Naive B cell (primary cell): ENCODE measurements at places on chromosomes 16 and 17. TPM values are rescaled to one million over a fixed set of nuclear protein-coding genes. Genes with fewer than 3 reads are reported as not detected.

GRCh38 chr17:7867881-7868329, 10.1 kb downstream of the CYB5D1 start:
- peak overlapping the region; percentile 44 for H3K27ac ChIP-seq
- peaks cover 9% of the 10 kb centered on the region for H3K4me1 ChIP-seq
- H3K27me3 ChIP-seq, result no peaks in the 10 kb centered on the region
- no peak for DNase-seq
- no peaks in the 10 kb centered on the region for H3K36me3 ChIP-seq
- H3K4me3 ChIP-seq, result no peak overlapping the region

DNA sequence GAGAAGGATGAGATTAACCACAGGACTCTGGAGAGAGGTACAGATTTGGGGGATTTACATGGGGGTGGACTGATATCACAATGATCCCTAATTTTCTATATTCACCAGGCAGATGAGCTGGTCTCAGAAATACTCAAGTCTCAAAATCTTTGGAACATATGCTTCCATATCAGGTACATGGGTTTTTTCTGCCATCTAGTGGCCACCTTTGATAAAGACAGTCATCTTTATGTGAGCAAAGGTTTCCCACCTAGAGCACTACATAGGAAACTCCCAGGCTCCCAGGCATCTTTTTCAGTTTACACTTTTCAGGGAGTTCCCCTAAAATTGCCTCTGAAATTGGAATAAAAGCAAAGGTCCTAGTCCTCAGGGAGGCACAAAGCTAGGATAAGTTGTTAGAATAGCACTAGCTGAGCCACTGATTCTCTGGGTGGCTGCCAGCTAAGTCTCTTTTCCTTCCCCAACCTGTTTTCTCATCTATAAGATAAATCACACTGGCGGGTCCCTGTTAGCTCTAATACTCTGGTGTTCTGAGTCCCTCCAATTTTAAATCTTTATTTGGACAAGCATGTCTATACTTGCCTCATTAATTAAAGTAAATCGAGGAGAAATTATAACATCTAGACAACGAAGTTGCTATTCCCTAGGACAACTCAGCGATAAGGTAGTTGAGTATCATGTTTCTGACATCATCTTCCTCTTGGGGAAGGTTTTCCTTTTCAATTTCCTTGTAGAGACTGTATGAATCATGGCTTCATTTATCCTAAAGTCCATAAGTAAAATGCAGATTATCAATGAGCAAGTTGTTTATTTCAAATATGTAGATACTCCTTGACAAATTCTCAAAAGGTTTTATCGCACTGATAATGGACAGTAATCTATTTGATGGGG, 19.0 kb upstream of the MON1B start:
- H3K4me1 ChIP-seq, result no peaks in the 10 kb centered on the region
- no peak overlapping the region for H3K4me3 ChIP-seq
- no peak overlapping the region for H3K27ac ChIP-seq
- no peaks in the 10 kb centered on the region for H3K36me3 ChIP-seq

DNA sequence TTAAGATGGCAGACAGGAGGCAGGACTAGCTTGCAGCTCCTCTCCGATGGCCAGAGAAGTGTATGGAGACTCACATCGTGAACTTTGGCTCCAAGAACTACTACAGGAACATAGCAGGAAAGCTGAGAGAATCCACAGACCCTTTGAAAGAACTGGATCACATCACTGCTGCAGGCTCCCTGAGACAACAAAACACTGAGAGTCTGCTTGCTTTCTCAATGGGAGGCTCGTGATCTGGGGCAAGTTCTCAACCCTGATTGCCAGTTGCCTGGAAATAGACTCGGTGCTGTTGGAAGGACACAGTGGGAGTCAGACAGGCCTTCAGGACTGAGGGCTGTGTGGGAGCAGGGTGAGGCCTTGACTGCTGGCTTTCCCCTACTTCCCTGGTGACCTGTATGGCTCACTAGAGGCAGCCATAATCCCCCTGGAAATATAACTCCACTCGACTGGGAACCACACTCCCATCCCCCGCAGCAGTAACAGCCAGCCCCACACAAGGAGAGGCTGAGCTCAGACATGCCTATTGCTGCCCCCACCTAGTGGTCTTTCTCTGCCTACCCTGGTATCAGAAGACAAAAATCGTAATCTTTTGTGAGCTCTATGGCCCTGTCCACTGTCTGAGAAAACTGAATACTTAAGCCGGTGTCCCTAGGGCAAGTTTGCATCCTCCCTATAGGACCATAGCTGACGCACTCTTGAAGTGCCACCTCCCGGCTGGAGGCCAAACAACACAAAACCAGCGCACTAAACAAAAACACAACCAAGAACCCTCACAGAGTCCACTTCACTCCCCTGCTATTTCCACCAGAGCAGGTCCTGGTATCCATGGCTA, 238.4 kb downstream of the CEP112 start:
- H3K27ac ChIP-seq, result no peak overlapping the region
- H3K27me3 ChIP-seq, result peaks cover 4% of the 10 kb centered on the region
- no peak overlapping the region for H3K4me3 ChIP-seq
- no peaks in the 10 kb centered on the region for H3K36me3 ChIP-seq

Gene PRM2
- not detected for polyA plus RNA-seq

DNA sequence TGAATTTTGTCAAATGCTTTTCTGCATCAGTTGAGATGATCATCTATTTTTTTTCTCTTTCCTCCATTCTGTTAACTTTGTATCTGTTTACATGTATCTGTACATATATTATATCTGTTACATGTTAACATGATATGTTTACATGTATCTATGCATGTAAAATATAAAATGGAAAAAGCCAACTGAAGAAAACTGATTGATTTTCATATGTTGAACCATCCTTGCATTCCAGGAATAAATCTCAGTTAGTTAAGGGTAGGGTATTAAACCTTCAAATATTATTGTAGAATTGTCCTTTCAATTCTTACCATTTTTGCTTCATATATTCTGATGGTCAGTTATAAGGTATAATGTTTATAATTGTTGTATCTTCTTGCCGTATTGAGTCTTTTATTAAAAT, 336.1 kb downstream of the ZFHX3 start:
- no peak overlapping the region for H3K27ac ChIP-seq
- no peak overlapping the region for H3K4me3 ChIP-seq
- H3K27me3 ChIP-seq, result no peaks in the 10 kb centered on the region
- H3K4me1 ChIP-seq, result no peaks in the 10 kb centered on the region

- H3K4me1 ChIP-seq, result no peaks in the 10 kb centered on the region
- peaks cover 30% of the 10 kb centered on the region for H3K36me3 ChIP-seq
- no peak overlapping the region for H3K27ac ChIP-seq
- no peak overlapping the region for H3K4me3 ChIP-seq
- DNase-seq, result no peak
Observed at GRCh38 chr16:72427051-72427782, 255.3 kb upstream of the PMFBP1 start.

Gene HP
- not detected for polyA plus RNA-seq

DNA sequence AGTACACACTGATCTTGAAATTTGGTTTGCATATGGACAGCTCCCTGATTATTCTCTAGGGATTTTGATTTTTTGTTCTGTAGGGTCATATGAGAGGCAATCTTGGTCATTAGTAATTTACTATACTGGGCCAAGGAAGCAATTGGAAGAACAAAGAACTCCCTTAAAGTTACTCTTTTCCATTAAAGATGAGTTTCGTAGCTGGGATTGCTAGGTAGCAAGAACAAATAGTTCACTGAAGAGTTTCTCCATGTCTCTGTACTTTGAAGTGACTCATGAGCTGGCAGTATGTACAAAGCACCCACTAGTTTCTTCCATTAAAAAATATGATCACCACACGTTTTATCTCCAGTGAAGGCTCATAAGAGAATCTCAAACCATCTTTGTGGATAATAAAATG, 6.2 kb upstream of the BCAS3 start:
- no peak overlapping the region for H3K27ac ChIP-seq
- H3K27me3 ChIP-seq, result no peaks in the 10 kb centered on the region
- no peak overlapping the region for H3K4me3 ChIP-seq
- peaks cover 4% of the 10 kb centered on the region for H3K4me1 ChIP-seq
- no peaks in the 10 kb centered on the region for H3K36me3 ChIP-seq

DNA sequence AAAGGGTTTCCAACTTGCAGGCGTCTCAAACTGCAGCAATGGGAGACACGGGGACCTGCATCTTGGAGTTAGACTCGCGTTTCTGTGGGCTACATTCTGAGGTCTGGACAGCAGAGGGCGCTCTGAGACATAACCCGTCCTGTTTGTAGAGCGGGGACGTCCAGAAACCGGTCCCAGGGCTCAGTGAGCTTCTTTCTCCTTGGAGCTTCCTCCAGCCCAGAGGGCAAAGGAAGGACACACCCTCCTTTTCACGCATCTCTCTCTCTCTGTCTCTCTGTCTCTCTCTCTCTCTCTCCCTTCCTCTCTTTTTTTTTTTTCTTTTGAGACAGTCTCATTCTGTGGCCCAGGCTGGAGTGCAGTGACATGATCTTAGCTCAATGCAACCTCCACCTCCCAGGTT, 19.8 kb downstream of the COX4I1 start:
- H3K27ac ChIP-seq, result peak overlapping the region; percentile 77
- no peak overlapping the region for H3K4me3 ChIP-seq
- H3K27me3 ChIP-seq, result no peaks in the 10 kb centered on the region
- peaks cover 23% of the 10 kb centered on the region for H3K4me1 ChIP-seq
- DNase-seq, result peak; percentile 78

- peaks cover 58% of the 10 kb centered on the region for H3K4me1 ChIP-seq
- H3K27me3 ChIP-seq, result no peaks in the 10 kb centered on the region
- peaks cover 11% of the 10 kb centered on the region for H3K36me3 ChIP-seq
- peak overlapping the region; percentile 95 for H3K27ac ChIP-seq
- H3K4me3 ChIP-seq, result peak overlapping the region; percentile 83
- peak; percentile 41 for DNase-seq
Observed at GRCh38 chr17:3688027-3688553, 7.9 kb downstream of the P2RX5 start.

Gene TRIM72
- polyA plus RNA-seq, result not detected

Gene TMEM98
- not detected for polyA plus RNA-seq

Gene MT1A
- polyA plus RNA-seq, result not detected

DNA sequence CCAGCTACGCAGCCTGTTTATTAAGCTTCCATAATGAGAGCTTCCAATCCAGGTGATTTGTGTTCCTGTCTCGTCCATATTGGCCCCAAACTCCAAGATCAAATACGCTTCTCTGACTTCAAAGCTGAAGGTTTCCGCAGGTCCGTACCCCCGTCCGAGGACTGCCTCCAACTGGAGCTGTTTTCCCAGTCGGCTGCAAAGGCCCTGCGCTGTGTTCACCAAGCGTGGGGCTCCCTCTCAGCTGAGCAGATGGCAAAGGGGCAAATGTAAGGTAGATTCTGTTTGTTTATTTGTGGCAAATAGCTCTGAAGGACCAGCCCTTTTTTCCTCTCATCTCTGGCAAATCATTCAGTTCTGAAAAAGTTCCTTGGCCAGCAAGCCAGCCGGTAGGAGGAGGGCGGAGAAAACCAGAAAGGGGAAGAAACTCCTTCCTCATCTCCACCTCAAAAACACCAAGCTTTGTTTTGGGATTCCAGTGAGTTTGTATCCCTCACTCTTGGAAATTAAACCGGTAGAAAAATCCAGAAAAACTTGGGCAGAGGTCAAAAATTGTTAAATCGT, 35.2 kb downstream of the NXN start:
- no peak overlapping the region for H3K27ac ChIP-seq
- H3K4me3 ChIP-seq, result no peak overlapping the region

Gene RHBDL1
- polyA plus RNA-seq, result not detected

Gene PRSS21
- polyA plus RNA-seq, result 1.6 TPM

GRCh38 chr16:4410335-4411075, 5.9 kb downstream of the CORO7 start:
- H3K27ac ChIP-seq, result no peak overlapping the region
- DNase-seq, result no peak
- H3K4me1 ChIP-seq, result peaks cover 32% of the 10 kb centered on the region
- no peaks in the 10 kb centered on the region for H3K27me3 ChIP-seq
- H3K36me3 ChIP-seq, result peaks cover 11% of the 10 kb centered on the region
- H3K4me3 ChIP-seq, result no peak overlapping the region

Gene BAHCC1
- polyA plus RNA-seq, result not detected

Gene SMIM5
- 1.3 TPM for polyA plus RNA-seq

GRCh38 chr16:88458039-88458772, 5.1 kb downstream of the ZFPM1 start:
- peaks cover 23% of the 10 kb centered on the region for H3K4me1 ChIP-seq
- no peaks in the 10 kb centered on the region for H3K36me3 ChIP-seq
- DNase-seq, result no peak
- H3K27ac ChIP-seq, result no peak overlapping the region
- peak overlapping the region; percentile 16 for H3K4me3 ChIP-seq

- DNase-seq, result no peak
- H3K4me1 ChIP-seq, result no peaks in the 10 kb centered on the region
- no peaks in the 10 kb centered on the region for H3K36me3 ChIP-seq
- H3K4me3 ChIP-seq, result no peak overlapping the region
- no peak overlapping the region for H3K27ac ChIP-seq
- H3K27me3 ChIP-seq, result no peaks in the 10 kb centered on the region
Observed at GRCh38 chr16:30853758-30854157, 40.1 kb downstream of the BCL7C start.

- no peaks in the 10 kb centered on the region for H3K4me1 ChIP-seq
- peaks cover 14% of the 10 kb centered on the region for H3K36me3 ChIP-seq
- no peak overlapping the region for H3K27ac ChIP-seq
Observed at GRCh38 chr17:4199818-4200402, 56.9 kb downstream of the CYB5D2 start.

GRCh38 chr16:88649924-88650748, 717 bp downstream of the CYBA start:
- H3K4me1 ChIP-seq, result peaks cover 25% of the 10 kb centered on the region
- peak overlapping the region; percentile 80 for H3K27ac ChIP-seq
- no peaks in the 10 kb centered on the region for H3K27me3 ChIP-seq

Gene TERB1
- polyA plus RNA-seq, result not detected

Gene KRT17
- not detected for polyA plus RNA-seq

Gene CA10
- not detected for polyA plus RNA-seq

- H3K27ac ChIP-seq, result peak overlapping the region; percentile 18
- peaks cover 10% of the 10 kb centered on the region for H3K4me1 ChIP-seq
- H3K36me3 ChIP-seq, result no peaks in the 10 kb centered on the region
- peak overlapping the region; percentile 39 for H3K4me3 ChIP-seq
- H3K27me3 ChIP-seq, result no peaks in the 10 kb centered on the region
Observed at GRCh38 chr16:89289428-89290395, 72.2 kb downstream of the ZNF778 start.

Gene ZNF319
- polyA plus RNA-seq, result 6.1 TPM

- H3K4me1 ChIP-seq, result peaks cover 69% of the 10 kb centered on the region
- no peaks in the 10 kb centered on the region for H3K27me3 ChIP-seq
- no peak for DNase-seq
- no peak overlapping the region for H3K27ac ChIP-seq
- H3K36me3 ChIP-seq, result no peaks in the 10 kb centered on the region
- H3K4me3 ChIP-seq, result peak overlapping the region; percentile 71
Observed at GRCh38 chr16:13999895-14000425, 71.2 kb upstream of the MRTFB start.

Gene KRTAP3-1
- not detected for polyA plus RNA-seq

Gene LRRC75A
- polyA plus RNA-seq, result 1.5 TPM

Gene TBC1D3I
- not detected for polyA plus RNA-seq
